Activated CD4-positive, alpha-beta T cell treated with anti-CD3 and anti-CD28 coated beads for 48 hours (primary cell): ENCODE measurements at places on chromosomes 11 and 22.

GRCh38 chr11:124310721-124311120 is 3.0 kb downstream of the OR8D1 start:
- no peak for DNase-seq

DNA sequence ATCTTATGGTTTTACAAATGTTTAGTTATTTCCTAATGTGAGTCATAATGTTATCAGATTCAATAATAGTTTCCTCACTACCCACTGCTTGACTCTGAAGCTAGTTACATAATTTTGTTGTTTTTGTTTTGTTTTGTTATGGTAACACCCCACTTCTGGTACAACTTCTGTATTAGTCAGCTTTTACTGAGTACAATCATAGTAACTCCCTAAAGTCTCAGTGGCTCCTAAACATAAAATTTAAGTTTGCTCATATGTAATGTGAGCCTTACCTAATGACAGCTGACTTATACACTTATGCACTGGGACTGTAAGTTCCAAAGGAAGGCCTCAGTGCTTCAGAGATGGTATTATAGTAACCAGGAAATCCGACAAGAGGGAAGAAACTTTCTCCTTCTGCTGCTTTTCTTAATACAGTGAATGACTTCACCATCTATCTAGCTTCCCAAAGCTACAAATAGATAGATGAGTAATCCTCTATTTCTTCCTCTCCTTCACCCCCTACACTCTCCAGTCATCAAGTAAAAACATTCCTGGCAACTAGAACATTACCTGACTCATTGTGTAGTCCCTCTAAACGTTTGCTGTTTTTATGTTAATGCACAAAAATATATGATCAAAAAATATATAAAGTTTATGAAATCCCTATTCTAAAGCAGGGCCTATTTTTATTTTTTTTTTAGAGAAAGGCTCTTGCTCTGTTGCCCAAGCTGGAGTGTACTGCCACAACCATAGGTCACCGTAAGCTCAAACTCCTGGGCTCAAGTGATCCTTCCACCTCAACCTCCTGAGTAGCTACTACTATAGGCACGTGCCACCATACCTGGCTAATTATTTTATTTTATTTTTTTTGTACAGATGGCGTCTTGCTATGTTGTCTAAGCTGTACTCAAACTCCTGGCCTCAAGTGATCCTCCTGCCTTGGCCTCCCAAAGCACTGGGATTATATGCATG is 563.0 kb downstream of the SOX6 start:
- DNase-seq, result no peak

GRCh38 chr11:75490221-75491181 is 35.2 kb downstream of the GDPD5 start:
- no peak for DNase-seq

DNA sequence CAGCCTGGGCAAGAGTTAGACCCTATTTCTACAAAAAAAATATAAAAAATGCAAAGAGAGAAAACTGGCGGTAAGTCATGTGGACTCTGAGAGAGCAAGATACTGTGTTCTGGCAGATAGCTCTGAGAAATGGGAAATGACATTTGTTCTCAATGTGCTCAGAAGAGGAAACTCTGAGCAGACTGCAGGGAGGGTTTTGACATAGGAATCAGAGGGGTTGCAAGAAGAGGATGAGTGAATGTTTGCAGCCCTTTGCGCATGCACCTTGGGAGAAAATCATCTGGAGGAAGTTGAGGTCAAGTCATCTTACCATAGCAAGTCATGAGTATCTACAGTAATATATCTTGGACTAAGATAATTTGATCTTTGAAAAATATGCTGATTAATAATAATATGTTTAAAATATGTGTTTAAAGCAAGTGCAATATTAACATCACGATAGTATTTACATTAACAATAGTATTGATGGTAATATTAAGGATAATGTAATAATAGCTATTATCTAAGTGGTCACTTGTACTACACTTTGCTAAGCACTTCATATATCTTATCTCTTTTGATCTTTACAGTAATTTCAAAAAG is 2.6 kb downstream of the ACER3 start:
- no peak for DNase-seq

- DNase-seq, result no peak
Measured at GRCh38 chr11:36463781-36464180, 46.3 kb downstream of the TRAF6 start.

DNA sequence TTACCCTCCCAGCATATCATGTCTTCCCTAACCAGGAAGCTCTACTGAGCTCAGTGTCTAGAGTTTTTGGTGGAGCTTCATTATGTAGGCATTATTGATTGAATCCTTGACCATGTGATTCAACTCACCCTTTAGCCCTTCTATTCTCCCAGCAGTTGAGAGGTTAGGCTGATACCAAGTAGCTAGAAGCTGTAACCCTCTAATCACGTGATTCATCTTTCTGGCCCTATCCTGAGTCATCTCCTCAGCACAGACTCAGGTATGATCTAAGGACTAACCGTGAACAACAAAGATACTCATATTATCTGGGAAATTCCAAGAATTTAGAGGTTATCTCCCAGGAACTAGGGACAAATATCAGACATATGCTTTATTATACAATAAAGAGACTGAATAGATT is 625.5 kb downstream of the JRKL start:
- no peak for DNase-seq

GRCh38 chr11:125398994-125399640 is 96.9 kb downstream of the FEZ1 start:
- no peak for DNase-seq

- DNase-seq, result peak; percentile 36
Measured at GRCh38 chr22:20514658-20515406, 7.4 kb downstream of the MED15 start.

DNA sequence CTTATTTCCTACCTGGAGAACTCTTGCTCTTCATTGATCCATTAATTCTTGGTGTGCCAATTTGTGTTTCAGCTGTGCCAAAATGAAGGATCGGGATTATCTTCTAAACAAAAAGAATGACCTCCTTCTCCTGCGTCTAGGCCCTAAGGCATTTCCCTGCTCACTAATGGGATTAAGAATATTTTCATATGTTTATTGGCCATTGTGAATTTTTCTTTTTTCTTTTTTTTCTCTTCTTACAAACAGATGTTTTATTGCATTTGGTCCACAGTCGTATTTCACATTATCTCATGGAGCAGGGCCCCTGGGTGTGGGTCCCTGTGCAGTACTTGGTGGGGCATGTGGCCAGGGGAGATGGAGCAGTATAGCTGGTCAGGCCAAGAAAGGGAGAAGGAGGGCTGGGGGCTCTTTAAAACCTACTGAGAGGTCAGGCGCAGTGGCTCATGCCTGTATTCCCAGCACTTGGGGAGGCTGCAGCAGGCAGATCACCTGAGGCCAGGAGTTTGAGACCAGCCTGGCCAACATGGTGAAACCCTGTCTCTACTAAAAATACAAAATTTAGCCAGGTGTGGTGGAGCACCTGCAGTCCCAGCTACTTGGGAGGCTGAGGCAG is 35.3 kb upstream of the HORMAD2 start:
- DNase-seq, result no peak

GRCh38 chr11:20351136-20351535 is 12.4 kb upstream of the HTATIP2 start:
- DNase-seq, result no peak

DNA sequence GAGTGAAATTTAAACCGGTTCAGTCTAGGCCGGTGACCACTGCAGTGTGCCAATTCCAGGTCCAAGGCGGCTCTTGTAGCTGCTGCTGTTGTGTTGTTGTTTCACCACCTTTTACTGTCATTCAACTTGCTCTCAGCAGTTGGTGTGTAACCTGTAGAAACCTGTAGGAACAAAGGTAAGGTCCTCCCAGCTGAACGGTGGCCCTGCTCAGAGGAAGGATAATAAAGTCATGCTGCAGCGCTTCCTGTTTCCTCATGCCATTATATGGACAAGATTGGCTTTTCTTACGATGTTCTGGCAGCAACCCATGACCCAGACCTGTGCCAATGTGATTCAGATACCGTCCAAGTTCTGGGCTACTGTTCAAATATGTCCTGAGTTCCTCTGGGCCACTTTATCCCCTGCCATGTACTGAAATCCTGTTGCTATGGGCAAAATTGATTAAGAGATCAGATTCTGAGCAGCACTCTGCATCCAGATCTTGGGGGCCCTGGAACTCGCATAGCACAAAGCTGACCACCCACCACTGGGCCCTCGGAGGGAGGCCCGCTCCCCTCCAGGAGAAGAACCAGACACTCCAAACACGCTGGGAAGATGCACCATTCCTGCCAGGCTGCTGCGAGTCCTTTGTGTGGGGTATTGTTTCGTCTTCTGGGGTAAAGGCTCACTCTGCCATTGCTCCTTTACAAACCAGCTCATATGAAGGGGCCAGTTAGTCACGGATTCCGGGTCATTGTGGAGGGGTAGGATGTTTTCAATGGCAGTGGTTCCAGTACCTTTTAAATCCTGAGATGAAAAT is 13.2 kb downstream of the FAM181B start:
- no peak for DNase-seq

DNA sequence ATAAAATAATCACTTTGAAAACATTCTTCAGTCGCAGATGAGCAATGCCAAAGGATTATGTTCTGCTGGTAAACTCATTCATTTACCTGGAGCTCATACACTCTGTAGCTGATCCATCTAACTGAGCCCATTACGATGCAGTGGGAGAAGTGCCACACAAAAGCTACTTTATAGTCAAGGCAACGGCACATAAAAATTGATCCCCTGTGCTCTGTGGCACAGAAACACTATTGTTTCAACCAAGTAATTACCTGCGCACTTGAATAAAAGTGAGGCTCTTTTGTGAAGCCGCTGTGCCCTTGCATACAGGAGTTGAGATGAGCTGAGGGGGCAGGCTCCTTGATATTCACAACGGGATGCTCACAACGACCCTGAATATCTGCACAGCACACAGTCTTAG is 7.2 kb downstream of the DKK3 start:
- no peak for DNase-seq

DNA sequence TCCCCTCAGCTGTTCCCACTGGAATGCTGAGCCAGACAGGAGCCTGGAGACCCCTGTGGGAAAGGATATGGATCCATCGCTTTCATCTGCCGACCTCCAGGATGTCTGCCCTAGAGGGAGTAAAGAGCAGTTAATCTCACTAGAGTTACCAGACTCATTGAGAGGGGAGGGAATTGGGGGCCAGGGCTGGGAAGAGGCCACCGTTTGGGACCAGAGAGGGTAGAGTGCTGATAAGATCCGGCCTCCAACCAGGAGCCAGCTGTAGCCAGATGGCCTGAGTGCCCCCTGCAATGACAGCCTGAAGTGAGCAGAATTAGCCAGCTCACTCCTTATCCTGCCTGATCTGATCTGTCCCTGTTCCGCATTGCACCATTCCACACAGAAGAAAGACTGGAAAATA is 3.7 kb upstream of the APLNR start:
- DNase-seq, result no peak

- no peak for DNase-seq
Measured at GRCh38 chr22:49367041-49367697, 460.5 kb downstream of the BRD1 start.
